ENCODE measurements at places on chromosomes 5 and 9.

- DNase-seq = peak; percentile 76
Measured at GRCh38 chr9:34651876-34652601, at the start of gene IL11RA. IL11RA (plus strand) TSS chr9:34652185; CDS start chr9:34655218, 3,033 bp downstream.

- no peak for DNase-seq
Measured at GRCh38 chr9:131666029-131666428, 73.8 kb downstream of the RAPGEF1 start.

- peak; percentile 28 for DNase-seq
Measured at GRCh38 chr5:133404724-133405123, 207.6 kb downstream of the FSTL4 start.

GRCh38 chr5:114419067-114419388 is 57.2 kb downstream of the KCNN2 start:
- no peak for DNase-seq

DNA sequence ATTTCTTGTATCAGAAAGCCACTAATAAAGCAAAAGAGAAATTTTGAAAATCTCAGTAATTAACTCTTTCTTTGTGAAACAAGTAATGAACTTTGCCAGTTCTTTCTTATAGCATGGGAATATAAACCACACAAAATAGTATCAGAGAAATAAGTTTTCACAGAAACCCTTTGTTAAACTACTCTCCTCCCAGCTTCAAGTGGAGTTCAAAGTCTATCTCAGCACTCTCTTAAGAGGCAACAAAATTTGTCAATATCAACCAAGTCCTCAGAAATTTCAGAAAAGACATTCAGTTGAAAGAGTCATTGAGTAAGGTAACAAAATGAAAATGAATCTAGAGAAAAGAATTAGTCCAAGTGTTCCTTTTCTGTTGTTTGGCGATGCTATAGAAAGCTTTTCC is 89.3 kb downstream of the NTRK2 start:
- no peak for DNase-seq

- DNase-seq = no peak
Measured at GRCh38 chr5:156561651-156562050, 234.7 kb downstream of the SGCD start.

DNA sequence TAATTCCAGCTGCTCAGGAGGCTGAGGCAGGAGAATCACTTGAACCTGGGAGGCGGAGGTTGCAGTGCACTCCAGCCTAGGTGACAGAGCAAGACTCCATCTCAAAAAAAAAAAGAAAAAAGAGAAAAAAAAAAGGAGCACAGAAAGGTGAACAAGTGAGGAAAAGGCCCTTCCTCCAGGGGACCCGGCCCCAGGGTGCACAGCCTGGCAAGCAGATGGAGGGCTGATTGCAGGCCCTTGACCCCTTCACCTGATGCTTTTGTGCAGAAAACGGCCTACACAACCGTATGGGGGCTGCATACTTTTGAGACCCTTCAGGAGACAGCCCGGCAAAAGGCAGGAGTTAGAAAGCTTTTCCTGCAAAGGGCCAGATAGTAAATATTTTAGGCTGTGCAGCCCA is 33.9 kb downstream of the HRH2 start:
- no peak for DNase-seq

GRCh38 chr9:81113453-81114124 is 575.8 kb downstream of the TLE1 start:
- DNase-seq = peak; percentile 21

All from suppressor macrophage treated with lipopolysaccharide for 1 hour (primary cell).